ENCODE measurements at places on chromosomes 6 and 20.

- no peak for DNase-seq
Observed at GRCh38 chr20:37878835-37879599, 23.9 kb upstream of the VSTM2L start.

DNA sequence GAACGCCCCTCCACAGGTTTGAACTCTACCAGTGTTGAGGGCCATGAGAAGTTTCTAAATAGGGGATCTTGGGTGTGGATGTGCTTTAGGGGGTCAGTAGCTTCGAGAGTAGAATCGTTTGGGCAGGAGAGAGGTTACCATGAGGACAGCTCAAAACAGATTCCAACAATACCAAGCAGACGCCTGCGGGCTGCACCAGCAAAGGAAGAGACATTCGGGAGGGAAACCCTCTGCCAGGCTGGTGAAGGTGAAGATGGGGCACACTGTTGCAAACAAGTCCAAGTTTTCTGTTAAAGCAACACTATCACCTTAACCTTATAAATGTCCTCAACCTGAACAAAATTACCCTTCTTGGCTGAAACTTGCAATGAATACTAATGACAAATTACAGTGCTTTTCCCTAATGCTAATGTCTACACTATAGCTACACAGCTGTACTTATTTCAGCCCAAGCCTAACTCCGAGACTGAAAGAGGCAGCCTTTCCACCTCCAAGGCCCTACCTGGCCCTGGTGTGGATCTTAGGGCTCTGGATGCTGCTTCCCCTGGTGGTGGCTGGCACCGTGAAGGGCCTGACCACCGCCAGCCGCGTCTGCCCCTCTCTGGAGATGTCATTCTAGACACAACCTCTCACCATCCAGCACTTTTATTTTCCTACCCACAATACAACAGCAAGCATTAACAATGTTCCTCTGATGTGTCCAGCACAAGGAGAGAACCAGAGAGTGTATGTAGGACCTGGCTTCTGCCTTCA lies 80.1 kb downstream of the DLL1 start:
- DNase-seq = no peak

GRCh38 chr6:100663219-100663863 lies 198.6 kb upstream of the SIM1 start:
- no peak for DNase-seq

GRCh38 chr20:33079259-33079658 lies at the start of gene BPIFB4:
Gene BPIFB4 (plus strand): TSS chr20:33079643. CDS start chr20:33081527, 1,884 bp downstream.
- no peak for DNase-seq

GRCh38 chr6:137309078-137309762 lies 90.0 kb upstream of the IFNGR1 start:
- DNase-seq = peak; percentile 8

GRCh38 chr6:123456836-123457235 lies 179.9 kb downstream of the TRDN start:
- DNase-seq = no peak

DNA sequence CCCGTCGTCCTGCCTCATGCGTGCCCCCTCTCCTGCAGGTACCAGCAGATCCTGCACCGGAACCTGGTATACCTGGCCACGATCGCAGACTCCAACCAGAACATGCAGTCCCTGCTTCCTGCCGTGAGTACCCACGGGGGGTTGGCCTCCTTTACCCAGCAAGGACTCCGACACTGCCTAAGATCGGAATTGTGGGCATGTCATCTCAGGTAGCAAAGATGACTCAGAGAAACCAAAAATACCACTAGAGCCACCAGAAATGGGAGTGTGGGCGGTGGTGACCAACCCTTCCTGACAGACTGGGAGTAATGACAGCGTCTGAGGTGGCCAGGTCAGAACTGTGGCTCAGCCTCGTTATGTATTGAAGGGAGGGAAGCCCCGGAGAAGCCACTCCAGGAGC lies 16.3 kb downstream of the SS18L1 start:
- no peak for DNase-seq

- DNase-seq = no peak
Observed at GRCh38 chr6:14280766-14281293, 163.3 kb downstream of the CD83 start.

DNA sequence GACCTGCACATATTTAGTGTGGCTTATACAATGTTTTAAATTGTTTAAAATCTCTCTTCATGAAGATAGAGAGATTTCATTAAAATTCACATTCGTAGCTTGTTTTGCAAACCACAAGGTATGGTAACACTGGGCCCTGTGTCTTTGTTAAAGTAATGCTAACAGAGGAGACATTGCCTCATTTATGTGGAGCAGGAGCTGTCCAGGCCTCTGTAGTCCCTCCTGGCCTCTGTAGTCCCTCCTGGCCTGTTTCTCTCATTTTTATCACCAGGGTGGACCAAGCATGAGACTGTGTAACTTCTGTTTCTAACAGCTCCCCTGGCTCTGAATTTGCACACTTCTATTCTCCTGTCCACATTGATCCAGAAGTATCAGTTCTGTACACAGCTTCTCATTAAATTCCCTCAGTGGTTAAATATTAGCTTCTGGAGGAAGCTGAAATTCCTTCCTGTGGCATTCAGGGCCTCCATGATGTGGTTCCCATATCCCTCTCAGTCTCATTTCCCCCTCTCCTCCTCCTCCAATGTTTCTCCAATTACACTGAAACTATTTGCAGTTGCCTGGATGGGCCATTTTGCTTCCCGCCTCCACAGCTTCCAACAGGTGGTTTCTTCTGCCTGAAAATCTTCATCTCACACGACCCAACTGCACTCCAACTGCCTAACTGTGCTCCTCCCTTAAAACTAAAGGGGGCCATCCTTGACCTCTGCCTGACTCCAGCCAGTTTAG lies 340.4 kb downstream of the SYNE1 start:
- DNase-seq = no peak

- DNase-seq = no peak
Observed at GRCh38 chr20:63330084-63330760, 30.9 kb downstream of the CHRNA4 start.

DNA sequence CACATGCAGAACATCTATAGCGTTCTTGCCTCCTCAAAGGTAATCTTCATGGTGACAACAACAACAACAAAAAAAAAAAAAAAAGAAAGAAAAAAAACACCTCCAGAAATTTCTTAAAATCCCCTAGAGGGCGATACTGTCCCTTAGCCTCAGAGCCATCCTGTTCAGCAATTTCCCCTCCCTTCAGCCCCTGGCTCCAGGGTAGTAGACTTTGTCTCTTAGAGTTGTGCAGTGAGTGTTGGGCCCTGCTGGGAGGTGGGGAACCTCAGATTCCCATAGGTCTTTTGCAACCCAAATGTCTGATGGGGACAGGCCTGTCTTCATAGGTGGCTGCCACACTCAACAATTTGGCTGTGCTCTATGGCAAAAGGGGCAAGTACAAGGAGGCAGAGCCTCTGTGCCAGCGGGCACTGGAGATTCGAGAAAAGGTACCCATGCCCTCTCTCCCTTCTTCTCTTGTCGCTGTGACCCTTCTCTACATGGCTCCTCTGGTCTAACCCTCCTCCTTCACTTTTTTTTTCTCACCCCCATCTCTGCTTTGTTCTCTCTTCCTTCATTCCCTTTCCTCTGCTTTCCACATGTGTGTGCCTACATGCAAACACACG lies 6.0 kb upstream of the PTK7 start:
- DNase-seq = peak; percentile 17

DNA sequence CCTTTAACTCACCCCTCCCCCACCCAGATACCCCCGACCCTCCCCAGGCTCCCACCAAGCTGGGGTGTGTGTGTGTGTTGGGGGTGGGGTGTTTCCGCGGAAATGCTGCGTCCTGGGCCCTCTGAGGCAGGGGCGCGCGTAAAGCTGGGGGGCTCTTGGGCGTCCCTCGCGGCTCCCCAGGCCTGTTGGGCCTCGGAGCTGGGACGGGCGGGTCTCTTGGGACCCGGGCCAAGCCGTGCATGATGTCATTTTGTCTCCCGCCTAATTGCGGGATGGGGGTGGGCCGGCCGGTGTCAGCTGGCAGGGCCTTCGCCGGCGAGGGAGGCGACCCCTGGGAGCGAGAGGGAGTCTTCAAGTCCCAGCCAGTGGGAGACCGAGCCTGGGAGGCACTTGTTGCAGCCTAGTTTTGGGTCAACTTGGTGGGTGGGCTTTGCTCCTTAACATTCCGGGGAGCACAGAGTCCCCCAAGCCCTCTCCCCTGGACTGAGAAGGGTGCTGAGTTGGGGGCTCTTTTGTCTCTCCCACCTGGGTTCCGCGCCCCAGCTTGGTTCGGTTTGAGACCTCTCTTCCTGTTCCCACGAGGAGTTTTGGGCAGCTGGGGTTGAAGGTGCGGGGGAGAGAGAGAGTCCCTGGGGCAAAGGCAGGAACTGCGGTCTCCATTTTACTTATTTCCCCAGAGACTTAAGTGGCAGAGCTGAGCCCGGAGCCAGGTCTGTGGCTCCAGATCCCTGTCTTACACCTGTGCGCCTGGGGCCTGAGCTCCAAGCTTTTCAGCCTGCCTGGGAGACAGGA lies 623 bp downstream of the MYBL2 start:
- DNase-seq = no peak

GRCh38 chr20:22924046-22924737 lies 110.9 kb upstream of the SSTR4 start:
- DNase-seq = no peak

DNA sequence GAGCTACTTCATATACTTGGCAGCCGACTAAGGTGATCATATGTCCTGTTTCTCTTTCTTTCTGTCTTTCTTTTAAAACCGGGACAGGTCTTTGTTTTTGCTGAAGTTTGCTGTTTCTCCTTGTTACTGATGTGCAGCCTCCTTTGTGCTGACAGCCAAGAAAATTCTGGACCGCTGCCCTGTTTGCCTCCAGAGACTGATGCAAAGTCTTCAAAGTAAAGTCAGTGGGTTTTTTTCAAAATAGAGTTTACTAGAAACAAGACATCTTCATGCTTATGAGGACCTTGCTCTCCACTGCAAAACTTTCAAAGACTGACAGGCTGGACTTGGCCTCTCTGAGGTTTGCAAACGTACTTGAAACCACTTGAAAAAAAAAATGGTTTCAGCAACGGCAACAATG lies 510.5 kb upstream of the MAP3K7 start:
- no peak for DNase-seq

GRCh38 chr6:157069585-157069984 lies 253.7 kb downstream of the TMEM242 start:
- no peak for DNase-seq

GRCh38 chr6:112831022-112831421 lies 483.9 kb downstream of the RFPL4B start:
- no peak for DNase-seq

GRCh38 chr6:53887316-53887715 lies 92.5 kb downstream of the LRRC1 start:
- DNase-seq = no peak

GRCh38 chr6:44269921-44270525 lies at the start of gene TMEM151B:
Gene TMEM151B (plus strand): TSS chr6:44270450. CDS start chr6:44270743, 293 bp downstream.
- DNase-seq = no peak

GRCh38 chr6:5665173-5665572 lies 341.6 kb downstream of the NRN1 start:
- no peak for DNase-seq

GRCh38 chr6:64233746-64234145 lies 598.1 kb downstream of the PHF3 start:
- no peak for DNase-seq

DNA sequence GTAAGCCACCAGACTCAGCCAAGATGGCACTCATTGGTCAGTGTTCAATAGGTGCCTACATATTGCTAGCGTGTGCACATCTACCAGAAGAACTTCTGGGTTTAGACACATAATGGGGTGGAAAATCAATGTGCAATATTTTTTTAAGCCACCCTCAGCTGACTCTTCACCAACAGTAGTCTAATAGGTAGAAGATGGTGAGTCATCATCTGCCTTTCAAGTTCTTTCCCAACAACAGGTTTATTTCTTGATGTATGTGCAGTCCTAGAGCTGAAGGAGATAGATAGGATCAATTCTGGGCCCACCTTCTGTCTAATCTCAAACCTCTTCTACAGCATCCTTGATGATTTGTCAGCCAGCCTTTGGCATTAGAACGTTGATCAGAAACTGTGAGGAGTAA lies 41.3 kb downstream of the IRAK1BP1 start:
- no peak for DNase-seq

DNA sequence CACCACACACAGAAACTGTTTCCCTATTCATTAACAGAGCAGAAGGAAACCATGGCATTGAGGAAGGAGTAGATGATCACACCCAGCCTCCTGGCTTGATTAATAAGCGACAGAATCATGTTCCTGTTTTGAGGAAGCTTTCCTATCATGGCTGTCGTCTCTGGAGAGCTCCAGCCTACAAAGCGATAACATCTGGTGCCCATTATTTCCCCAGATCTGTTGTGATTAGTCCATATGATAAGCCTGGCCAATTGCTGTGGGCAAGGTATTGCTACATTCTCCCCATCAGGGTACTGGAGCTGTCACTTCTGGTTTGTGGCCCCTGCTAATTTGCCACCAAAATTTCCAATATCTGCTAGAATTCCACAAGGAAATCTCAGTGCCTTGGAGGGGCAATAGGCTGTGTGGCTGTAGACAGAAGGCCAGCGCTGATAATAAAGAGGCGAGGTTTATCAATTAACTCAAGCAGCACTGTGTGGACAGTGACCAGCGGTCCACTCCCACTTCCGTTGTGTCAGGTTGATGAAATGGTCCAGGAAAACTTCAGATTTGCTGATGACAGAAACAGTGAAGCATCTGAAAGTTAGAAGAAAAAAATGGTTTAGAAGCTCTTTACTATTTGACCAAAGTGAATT lies 66.4 kb downstream of the OLIG3 start:
- DNase-seq = no peak

- DNase-seq = no peak
Observed at GRCh38 chr6:87803791-87804190, 101.8 kb upstream of the AKIRIN2 start.

GRCh38 chr6:161694995-161695394 lies 421.1 kb upstream of the AGPAT4 start:
- DNase-seq = no peak

GRCh38 chr20:17430125-17430950 lies 100.8 kb downstream of the BFSP1 start:
- peak; percentile 100 for DNase-seq

DNA sequence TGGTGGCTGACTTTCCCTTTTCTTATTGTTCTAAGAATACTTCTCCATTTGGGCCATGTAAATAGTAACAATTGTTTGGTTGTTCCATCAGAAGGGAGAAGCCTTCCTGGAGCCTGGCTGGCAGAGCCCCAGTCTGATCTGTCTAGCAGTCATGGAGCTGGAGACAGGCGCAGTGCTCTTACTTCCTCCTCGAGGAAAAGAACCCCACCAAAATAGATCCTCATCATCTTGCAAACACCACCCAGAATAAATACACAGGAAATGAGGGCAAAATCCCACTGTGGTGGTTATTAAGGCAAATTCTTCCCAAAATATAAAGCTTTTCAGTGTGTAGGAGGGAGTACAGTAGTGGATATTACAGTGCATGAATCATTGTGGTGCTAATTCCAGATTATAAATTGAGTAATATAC lies 195.1 kb upstream of the SGK1 start:
- DNase-seq = no peak

- DNase-seq = no peak
Observed at GRCh38 chr6:56524891-56525703, 117.6 kb downstream of the DST start.
